Myocyte (in vitro differentiated cells): ENCODE measurements at places on chromosomes 1 and 21. TPM values are rescaled to one million over a fixed set of nuclear protein-coding genes. Genes with fewer than 3 reads are reported as not detected.

GRCh38 chr1:21863981-21864380 is 51.9 kb downstream of the LDLRAD2 start:
- no peak for DNase-seq

DNA sequence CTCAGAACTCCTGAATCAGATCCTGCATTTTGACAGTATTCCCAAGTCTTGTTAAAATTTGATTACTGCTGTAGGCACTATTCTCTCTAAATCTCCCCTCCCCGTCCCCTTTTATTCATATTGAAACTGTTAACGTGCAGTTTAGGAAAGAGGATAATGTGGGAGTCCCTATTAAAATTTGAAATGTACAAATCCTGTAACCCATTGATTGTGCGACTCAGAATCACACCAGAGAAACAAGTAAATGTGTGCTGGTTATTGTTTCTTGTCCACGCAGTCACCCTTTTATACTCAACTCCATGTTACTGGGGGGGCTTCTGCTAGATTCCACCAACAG is 584 bp upstream of the LTN1 start:
- DNase-seq: no peak

DNA sequence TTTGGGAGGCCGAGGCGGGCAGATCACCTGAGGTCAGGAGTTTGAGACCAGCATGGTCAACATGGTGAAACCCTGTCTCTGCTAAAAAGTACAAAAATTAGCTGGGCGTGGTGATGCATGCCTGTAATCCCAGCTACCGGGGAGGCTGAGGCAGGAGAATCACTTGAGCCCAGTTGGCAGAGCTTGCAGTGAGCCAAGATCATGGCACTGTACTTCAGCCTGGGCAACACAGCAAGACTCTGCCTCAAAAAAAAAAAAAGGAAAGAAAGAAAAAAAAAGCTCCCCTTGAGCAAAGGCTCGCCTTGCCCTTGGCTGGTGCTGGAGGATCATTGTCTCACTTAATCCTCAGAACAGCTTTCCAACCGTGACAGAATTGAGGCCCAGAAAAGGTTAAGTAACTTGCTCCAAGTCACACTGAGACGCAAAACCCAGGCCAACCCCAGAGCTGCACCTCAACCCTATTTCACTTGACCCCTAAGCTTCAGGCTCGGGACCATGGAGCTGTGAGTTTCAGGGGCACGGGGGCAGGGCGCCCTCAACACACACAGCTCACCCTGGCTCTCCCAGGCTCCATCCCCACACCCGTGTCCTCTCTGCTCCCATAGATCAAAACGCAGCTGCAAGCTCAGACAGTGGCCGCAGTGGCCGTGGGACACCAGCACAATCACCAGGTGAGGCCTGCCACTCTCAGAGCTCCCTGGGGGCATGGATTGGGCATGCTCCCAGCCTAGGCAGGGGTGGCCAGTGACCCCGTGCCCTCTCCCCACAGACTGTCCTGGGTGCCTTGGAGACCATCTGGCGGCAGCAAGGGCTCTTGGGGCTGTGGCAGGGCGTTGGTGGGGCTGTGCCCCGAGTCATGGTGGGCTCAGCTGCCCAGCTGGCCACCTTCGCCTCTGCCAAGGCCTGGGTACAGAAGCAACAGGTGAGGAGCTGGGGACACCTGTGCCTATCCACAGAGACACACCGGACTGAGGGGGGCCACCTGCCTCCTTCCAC is 1.6 kb downstream of the SLC25A34 start:
- peak; percentile 76 for DNase-seq

RGS8 gene
- not detected in 2 replicates for total RNA-seq

DNA sequence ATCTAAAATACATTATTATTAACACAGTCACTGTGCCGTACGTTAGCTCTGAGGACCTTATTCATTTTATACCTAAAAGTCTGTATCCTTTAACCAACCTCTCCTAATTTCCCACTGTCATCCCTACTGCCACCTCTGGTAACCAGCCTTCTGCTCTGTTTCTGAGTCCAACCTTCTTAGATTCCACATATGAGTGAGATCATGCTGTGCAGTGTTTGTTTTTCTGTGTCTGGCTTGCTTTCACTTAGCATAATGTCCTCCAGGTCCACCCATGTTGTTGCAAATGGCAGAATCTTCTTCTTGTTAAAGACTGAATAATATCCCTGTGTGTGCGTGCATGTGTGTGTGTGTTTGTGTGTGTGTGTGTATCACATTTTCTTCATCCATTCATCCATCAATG is 64.2 kb downstream of the ETS2 start:
- DNase-seq: no peak

CD53 gene
- not detected in 2 replicates for total RNA-seq

- no peak for DNase-seq
These were observed 16.4 kb downstream of the FABP3 start for GRCh38 chr1:31356427-31356826.

KRTAP10-10 gene
- not detected in 2 replicates for total RNA-seq

HSD3B1 gene
- total RNA-seq: not detected in 2 replicates
